ENCODE measurements at places on chromosomes 2 and 18.

DNA sequence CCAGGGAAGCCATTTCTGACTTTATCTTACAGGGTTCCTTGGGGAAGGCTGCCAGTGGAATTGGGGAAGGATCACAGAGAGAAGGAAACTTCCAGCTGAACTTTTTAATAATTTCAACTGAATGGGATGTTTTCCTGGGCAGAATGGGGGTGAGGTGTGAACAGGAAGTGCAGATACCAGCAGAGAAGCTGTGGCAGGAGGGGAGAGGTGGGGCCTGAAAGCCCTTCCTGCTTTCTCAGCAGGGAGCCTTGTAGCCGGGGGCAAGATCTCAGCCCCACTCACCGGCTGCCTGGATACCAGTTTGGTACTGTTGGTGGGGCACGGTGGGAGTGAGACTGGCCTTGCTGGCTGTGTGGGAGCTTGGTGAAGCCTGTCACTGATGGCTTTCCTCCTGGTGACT, 170.5 kb downstream of the ZBTB7C start:
- no peak for DNase-seq

DNA sequence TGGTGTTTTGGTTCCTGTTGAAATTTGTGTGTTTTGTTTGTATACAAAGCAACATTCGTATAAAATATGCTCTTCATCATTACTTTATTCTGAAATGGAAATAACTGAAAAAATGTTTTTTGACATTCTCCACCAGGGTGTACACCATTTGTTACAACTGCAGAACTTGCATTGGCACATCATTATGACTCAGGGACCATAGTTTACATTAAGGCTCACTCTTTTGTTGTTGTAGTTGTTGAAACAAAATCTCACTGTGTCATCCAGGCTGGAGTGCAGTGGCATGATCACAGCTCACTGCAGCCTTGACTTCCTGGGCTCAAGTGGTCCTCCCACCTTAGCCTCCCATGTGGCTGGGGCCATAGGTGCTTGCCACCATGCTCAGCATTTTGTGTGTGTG, 676.6 kb downstream of the TDRD15 start:
- no peak for DNase-seq

DNA sequence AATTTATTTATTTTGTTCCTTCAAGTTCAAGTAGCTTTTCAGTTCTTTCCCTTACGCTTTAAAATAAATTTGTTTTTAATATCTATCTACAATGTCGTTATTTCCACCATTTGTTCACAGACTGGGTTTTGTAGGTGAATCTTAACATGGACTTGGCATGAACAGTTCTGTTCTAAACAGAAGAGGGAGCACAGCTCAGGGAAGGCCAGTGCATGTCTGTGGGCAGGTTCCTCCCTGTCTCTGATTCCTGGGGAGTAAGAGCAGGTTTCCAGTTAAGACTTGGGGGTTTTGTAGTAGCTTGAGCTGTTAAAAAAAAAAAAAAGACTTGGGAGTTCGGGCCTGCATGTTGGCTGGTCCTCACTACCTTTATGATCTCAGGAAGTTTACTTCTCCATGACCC, 11.1 kb downstream of the TTL start:
- no peak for DNase-seq

DNA sequence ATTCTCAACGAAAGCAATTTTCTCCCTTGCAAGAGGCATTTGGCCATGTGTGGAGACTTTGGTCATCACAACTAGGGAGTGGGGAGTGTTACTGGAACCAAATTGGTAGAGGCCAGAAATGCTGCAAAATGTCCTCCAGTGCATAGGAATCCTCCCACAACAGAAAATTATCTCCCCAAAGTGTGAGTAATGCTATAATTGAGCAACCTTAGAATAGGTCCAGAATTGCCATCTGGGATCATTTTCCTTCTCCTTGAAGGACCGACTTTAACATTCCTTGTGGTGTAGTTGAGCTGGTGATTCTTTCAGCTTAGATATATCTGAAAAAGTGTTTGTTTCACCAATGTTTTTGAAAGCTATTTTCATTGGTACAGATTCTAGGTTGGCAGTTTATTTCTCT, 111.2 kb upstream of the SMIM21 start:
- DNase-seq = no peak

GRCh38 chr2:233386382-233387041, 32.2 kb downstream of the DGKD start:
- no peak for DNase-seq

DNA sequence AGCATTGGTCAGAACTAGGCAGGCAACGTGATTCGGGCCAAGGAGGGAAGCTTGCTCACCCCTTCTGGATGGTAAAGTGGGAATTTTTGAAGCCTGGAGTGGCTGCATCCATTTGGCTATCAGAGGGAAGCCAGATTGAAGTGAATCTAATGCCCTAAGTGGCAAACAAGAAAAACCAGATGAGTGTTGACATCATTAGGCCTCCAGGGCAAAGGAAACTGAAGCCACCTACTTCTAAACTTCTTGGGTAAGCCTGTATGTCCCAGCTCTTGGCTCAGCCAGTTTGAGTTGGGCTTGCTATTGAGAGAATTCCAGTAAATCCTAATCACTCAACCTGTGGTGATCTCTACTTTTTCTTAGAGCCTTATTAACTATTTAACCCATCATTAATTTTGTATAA, 20.9 kb downstream of the SOX11 start:
- DNase-seq = no peak

GRCh38 chr2:128793404-128793803, 474.7 kb upstream of the HS6ST1 start:
- DNase-seq = no peak

DNA sequence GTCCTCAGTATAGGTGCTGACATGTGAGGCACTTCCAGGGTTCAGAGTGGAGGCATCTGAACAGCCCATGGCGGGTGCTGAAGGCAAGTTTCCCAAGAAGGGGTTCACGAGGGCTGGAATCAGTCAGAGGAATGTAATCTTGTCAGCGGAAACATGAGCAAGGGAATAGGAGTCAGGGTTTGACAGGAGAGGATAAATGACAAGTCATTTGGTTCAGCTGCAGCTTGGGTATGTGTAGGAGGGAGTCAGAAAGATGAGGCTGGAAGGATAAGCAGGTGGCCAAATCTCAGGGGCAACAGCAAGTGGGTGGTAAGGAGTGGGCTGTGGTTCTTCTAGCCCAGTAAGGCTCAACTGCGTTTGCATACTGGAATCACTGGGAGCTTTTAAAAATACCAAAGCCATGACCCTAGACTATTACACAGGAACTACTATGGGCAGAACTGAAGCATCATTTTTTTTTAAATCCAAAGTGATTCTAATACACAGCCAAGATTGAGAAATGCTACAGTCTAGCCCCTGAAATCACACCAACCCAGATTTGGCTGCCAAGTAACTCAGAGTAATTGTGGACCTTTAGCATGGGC, 41.8 kb upstream of the NAB1 start:
- no peak for DNase-seq

GRCh38 chr2:28052691-28053090, 162.2 kb downstream of the BABAM2 start:
- no peak for DNase-seq

DNA sequence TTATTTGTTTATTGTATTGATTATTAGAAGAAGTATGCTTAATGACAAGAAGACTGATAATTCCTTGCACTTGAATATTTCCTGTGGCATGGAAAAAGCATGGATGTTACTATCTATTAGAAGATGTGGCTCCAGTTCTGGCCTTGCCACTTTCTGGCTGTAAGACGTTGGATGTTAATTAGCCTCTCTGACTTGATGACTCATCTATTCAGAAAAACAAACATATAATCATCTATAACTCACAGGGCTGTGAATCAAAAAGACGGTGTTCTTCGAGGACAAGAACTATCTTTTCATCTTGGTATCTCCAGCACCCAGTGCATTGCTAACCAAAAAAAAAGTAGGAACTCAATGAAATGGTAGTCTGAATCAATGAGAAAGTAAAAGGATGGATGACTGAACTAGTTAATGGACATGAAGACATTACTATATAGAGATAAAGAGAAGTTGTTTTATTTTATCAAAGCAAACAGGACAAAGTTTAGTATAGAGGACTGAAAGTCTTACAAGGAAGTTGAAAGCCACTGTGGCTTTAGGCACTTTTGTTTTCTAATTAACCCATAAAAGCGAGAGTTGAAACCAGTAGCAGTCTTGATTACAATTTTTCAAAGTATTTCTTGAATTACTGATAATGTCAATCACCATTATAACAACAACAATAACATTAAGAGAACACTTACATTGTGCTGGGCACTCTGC, 145.3 kb downstream of the RND3 start:
- DNase-seq = no peak

GRCh38 chr2:199663157-199663556, 187.8 kb downstream of the FTCDNL1 start:
- no peak for DNase-seq

- peak; percentile 42 for DNase-seq
These were observed at the start of gene PIEZO2 for GRCh38 chr18:11149441-11150270. PIEZO2 (minus strand) TSS chr18:11149569; CDS start chr18:11148588, 981 bp downstream.

- no peak for DNase-seq
These were observed 677.6 kb downstream of the IRS1 start for GRCh38 chr2:226122041-226122440.

- no peak for DNase-seq
These were observed 194.4 kb downstream of the RNF144A start for GRCh38 chr2:7111626-7112025.

- no peak for DNase-seq
These were observed 55.0 kb downstream of the NDUFA10 start for GRCh38 chr2:239970004-239970623.

DNA sequence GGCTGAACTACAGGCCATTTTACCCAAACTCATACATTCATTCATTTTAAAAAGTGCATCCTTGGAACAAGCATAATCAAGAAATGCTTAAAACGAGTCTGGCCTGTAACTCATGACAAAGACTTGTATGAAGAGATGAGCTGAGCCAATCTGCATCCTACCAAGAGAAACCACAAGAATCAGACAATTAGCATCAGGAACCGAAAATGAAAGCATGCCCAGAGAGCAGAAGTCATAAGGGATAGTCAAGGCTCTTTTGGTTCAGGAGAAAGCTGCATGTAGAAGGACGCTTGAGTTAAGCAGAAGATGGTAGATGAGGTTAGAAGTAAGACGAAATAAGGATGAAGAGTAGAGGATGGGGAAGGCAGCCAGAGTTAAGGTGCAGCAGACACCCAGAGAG, 137.0 kb upstream of the CTNNA2 start:
- DNase-seq = no peak

DNA sequence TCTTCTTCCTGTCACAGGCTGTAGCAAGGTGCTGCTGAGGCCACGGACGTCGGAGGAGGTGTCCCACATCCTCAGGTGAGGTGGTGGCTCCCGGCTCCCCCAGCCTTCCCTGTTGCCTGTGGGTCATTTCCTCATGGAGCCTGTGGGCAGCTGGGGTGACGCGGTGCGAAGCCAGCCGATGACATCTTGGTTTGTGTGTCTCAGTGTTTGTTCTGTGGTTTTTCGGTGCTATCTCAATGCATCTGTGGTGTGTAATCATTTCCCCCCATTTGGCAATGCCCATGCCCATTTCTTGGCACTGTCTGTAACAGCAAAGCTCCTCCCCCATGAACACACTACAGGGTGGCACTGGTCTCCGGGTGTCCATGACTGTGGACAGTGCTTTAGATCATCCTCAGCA, 6.6 kb downstream of the D2HGDH start:
- no peak for DNase-seq

GRCh38 chr2:210459407-210459806, 17.2 kb downstream of the LANCL1 start:
- DNase-seq = no peak

DNA sequence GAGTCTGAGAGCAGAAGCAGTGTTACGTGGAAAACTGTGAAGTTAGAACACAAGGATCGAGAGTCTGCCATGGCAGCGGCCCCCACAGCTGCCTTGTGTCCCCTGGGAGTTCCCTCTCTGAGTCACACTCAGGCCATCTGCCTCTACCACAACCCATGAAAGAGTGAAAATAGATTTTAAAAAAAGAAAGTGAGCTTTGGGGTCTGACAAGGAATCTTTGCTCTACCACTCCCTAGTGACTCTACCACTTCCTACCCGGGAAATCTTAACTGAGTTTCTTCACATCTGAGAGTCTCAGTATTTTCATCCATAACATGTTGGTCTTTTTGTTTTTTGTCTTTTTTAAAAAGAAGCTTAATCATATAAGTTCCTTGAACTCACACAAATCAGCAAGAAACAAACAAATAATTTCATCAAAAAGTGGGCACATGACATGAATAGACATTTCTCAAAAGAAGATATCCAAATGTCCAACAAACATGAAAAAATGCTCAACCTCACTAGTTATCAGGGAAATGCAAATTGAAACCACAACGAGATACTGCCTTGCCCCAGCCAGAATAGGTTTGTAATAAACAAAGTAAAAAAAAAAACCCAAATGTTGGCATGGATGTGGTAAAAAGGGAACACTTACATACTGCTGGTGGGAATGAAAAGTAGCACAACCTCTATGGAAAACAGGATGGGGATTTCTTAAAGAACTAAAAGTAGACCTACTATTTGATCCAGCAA, 2.4 kb upstream of the MSGN1 start:
- DNase-seq = no peak

DNA sequence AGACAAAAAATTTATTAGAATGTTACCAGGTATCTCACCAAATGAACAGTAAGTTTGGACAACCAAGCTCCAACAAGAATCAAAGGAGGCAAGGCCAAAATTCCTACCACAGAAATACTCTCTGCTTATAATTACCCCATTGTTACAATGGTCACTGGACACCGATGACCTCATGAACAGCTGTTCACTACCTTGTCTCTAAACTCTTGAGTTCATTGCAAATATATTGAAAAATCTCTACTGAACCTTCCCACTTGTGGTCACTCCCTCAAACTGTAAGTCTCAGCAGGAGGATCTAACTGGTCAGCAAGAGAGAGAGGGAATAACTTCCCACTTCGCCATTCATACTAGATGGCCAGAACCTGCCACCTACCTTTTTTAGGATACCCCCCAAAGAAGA, 50.0 kb downstream of the ERBB4 start:
- DNase-seq = no peak

- no peak for DNase-seq
These were observed 1.2 kb downstream of the VPS54 start for GRCh38 chr2:64017811-64018700.

GRCh38 chr2:78541451-78542267, 483.8 kb upstream of the REG3G start:
- no peak for DNase-seq

DNA sequence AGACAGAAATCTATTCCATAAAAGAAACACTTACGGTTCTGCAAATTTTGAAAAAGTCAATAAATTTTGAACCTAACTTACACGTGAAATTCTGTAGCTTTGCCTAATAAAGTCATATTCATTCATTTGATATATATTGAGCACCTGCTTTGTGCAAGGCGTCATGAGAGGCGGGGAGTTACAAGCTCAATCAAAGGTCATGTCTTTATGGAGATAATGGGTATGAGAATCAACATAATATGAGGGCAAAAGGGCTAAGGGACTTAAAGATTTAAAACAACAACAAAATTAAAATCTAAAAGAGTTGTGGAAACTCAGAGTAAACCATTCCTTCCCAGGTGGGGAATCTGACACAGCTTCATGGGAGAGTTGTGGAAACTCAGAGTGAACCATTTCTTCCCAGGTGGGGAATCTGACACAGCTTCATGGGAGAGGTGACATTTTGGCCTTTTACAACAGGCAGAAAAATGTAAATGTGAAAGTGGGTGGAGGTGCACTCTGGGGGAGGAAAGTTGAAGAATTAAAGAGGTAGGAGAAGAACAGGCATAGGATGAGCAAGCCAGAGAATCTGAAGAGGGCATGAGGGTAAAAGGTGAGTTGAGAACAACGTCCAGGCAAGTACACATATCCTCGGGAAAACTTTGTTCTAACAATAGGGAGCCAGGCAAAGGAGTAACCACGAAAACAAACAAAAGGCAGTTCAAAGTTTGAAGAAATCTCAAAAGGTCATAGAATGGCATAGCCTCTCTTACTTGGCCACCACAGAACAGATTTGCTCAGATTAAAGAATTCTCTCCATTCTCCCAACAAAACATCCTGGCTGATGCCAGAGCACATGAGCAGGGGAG, 49.5 kb upstream of the CD226 start:
- DNase-seq = no peak
